ENCODE measurements at places on chromosomes 7 and 10.
A peak's percentile ranks its signal among the peaks of the same experiment; 100 is the strongest.

- DNase-seq, result no peak
Measured at GRCh38 chr7:5419539-5420066, 4.0 kb downstream of the TNRC18 start.

DNA sequence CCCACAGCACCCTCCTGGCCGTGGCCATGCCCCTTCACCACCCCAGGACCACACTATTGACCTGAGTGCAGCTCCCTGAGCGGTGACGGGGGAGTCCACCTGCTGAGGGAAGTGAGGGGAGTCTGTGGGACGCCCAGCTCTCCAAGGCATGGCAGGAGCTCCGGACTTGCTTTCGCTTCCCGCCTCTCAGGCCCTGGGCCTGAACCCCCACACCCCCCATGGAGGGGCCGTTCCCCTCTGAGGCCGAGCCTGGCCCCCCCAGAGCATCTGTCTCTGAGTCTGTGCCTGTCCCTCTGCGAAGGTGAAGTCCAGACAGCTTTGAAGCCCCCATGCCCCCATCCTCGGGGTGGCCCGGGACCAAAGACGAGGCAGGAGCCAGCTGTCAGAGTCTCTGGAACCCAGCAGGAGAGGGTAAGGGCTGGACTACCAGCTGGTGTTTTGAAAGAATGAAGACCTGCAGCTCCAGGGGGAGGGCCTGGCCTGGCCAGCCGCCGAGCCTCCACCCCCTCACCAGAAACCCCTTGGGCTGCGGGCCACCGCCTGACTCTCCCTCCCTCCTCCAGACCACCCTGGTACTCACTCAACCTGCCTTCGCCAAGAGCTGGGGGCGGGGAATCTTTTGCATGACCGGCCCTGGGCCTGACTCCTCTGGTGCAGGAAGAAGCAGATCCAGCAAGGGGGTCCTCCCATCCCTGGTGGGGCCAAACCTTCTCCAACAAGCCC lies 114.0 kb downstream of the PDGFA start:
- no peak for DNase-seq

DNA sequence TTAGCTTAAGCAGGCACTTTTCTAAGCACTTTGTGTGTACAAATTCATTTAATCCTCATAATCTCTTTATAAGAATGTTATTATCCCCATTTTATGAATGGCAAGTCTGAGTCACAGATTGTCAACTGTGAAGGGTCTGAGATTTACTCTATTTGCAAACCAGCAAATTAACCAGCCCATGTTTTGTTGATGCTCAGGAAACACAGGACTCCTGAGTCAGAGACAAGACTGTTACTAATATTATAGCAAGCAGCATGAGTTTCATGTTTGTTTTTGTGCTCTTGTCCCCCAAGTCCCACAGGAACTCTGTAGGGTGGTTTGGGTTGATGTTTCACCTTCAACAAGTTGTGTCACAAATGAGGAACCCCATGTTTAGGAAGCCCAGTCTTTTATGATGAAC lies 182.0 kb upstream of the PPP1R3A start:
- DNase-seq, result no peak

DNA sequence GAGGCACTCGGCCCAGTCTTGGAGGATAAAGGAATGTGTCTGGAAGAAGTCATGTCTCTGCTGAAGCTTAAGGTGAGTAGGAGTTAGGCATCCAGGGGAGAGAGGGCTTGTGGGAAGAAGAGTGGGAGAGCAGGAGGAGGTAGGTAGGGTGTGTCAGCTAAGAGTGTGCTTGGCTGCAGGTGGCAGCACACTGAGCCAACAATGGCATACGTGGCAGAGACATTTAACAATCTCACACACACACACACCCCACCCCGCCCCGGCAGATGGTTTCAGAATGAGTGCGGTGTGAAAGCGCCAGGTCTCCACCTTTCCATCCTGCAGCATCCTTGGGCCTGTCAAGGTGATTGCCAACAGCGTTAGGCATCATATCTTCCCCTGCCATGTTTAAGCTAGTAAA lies 11.2 kb upstream of the ARPC1A start:
- no peak for DNase-seq

- no peak for DNase-seq
Measured at GRCh38 chr10:45997557-45997956, 25.3 kb downstream of the TIMM23 start.

DNA sequence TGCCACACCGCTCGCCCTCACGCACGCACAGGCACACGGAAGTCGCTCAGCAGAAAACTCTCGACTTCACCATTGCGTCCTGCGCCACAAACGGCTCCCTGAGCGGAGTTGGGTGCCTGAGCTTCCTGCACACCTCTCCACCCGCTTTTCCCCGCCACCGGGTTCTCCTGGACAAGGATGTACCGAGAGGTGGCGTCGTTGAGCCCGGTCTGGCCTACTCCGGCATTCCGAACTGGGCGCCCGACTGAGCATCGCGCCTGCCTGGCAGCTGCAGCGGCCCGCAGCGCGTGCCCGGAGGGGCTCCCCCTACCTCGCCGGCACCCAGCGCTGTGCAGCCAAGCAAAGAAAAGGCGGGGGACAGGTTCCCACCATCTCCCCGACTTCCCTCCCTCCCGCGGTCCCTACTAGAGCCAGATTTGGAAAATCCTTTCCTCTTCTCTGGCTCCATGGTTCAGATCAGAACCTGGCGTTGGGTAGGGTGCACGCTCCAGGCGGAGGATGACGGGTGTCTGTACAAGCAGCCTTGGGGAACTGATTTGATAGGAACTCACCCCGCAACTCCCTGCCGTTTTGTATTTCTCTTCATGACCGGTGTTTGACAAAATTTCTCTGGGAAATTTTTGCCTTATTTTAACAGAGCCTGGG lies 1.7 kb downstream of the SORCS3 start:
- DNase-seq, result peak; percentile 31

- peak; percentile 39 for DNase-seq
Measured at GRCh38 chr7:50393076-50393475, 57.1 kb downstream of the FIGNL1 start.

All from activated CD4-positive, alpha-beta T cell treated with anti-CD3 and anti-CD28 coated beads for 24 hours (primary cell).